ENCODE measurements at places on chromosomes 12 and 14.

- no peak for DNase-seq
These were observed 242.5 kb upstream of the ATP2B1 start for GRCh38 chr12:89951050-89951693.

DNA sequence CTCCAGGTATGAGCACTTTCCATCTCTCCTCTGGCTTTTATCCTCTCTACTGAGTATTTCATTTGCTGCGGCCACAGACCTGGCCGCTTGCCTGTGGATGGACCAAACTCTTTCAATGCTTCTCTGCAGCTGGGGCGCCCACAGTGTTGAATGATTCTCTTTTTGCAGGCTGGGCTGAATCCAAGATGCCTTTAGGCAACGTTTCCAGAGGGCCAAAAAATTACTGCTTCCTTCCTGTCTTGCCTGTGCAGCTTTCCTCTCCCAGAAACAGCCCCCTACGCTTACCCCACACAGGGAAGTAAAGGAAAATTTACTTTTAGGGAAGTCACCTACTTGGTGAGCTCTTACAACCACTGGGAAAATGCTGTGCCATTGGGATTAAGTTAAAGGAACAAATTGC lies 55.6 kb upstream of the JDP2 start:
- DNase-seq, result no peak

DNA sequence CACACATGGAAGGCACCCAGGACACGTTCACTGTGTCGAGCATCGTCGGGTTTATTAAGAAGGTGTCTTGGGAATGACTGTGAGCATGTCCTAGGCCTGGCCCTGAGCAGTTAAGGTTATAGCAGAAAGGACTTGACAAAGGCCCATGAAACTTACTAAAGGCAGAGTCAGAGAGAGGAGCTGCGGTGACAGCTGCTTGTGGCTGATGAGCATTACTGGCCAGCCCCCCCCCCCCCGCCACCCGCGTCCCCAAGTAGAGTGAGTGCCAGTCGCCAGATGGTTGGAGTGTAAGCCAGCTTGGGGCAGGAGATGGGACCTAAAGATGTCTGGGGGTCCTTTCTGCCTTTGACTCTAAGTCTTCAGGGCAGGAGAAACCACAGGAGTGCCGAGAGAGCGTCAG lies 169.9 kb downstream of the TSPAN9 start:
- no peak for DNase-seq

DNA sequence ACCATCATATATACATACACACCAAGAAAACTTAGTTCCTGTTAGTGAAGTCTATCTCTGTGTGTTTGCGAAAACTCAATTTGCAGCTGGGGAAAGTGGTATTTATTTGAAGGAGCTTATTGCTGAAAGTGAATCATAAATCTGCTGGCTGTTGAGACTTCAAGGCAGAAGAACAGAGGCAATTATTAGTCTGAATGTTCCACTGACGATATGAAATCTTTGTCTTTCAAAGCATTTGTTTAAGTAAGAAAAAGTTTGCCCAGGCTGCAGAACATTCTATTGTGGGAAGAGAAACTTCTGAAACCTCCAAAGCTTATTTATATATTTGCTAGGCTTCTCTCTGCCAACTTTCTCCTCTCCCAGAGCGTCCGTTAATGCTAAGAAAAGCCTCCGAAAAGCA lies 255.7 kb upstream of the TMPO start:
- DNase-seq, result no peak

GRCh38 chr14:22739423-22739822 lies 27.1 kb upstream of the OXA1L start:
- no peak for DNase-seq

GRCh38 chr12:76569685-76570604 lies 10.4 kb upstream of the OSBPL8 start:
- DNase-seq, result no peak

- DNase-seq, result no peak
These were observed 9.8 kb downstream of the BCL11B start for GRCh38 chr14:99261912-99262787.

- no peak for DNase-seq
These were observed 23.7 kb downstream of the CDC42BPB start for GRCh38 chr14:103033681-103034096.

- DNase-seq, result no peak
These were observed 59.9 kb downstream of the TRAFD1 start for GRCh38 chr12:112185093-112185923.

DNA sequence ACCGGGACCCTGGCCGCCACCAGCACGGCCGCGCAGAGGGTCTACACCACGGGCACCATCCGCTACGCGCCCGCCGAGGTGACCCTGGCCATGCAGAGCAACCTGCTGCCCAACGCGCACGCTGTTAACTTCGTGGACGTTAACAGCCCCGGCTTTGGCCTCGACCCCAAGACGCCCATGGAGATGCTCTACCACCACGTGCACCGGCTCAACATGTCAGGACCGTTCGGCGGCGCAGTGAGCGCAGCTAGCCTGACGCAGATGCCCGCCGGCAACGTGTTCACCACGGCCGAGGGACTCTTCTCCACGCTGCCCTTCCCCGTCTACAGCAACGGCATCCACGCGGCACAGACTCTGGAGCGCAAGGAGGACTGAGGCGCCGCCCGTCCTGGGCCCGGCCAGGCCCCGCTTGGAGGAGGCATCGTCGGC lies 150.1 kb downstream of the EGLN3 start:
- no peak for DNase-seq

DNA sequence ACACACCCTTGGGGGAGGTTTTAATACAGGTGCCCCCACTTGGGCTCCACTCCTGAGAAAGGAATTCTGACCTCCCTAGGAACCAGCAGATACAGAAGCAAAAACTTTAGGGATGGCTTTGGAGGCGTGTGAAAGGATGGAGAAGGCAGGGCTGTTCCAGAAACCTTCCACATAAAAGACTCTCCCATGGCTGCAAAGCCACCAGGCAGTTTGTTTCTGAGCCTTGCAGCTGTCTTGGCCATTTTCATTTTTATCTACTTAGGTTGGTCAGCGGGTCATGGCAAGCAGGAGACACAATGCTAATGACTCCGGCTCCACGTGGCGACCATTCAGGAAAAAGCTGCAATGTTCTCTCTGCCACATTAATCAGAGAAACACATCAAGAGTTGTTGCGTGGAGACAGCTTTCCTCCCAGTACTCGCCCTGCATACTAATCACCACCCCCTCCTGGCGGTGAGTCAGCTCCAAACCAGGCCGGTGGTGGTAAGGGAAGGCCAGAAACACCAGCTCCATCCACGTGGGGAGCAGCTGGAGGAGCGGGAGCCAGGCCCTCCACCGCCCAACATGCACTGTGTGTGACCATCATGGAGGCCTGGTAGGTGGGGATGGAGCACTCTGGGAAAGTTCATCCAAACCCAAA lies 30.9 kb upstream of the IRF2BPL start:
- DNase-seq, result no peak

DNA sequence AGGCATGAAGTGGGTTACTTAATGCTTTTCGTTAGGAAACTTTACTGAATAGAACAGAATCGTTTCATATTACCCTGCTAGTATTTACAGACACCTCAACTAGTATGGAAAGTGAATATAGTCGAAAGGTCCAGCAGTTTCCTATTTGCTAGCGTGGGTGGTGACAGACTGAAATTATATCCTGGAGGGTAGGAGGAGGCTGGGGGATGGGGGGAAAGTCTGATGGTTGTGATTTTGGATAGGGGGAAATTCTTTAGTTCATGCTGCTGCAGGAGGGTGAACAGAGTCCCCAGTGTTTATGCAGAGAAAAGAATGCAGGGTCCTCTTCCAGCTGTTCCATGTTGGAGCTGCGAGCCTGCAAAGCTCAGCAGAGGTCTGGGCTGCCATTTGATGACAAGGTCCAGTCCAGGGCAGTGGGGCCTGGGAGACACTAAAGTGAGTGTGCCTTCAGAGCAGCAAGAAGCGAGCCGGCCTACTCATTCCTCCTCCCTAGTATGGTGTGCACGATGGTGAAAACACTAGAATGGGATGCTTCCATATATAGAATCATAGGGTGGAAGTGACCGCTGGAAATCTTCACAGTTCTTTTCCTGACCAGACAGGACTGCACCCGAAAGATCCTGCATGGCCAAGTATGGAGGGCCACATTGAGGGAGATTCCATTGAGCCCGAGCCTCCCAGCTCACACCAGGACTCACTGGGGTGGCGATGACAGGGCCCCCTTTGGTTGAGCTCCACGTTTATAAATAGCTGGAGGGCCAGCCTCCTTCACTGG lies 2.1 kb downstream of the SAMD4A start:
- no peak for DNase-seq

Data from GM19239 (cell line).